ENCODE measurements at places on chromosomes 1 and 21.

DNA sequence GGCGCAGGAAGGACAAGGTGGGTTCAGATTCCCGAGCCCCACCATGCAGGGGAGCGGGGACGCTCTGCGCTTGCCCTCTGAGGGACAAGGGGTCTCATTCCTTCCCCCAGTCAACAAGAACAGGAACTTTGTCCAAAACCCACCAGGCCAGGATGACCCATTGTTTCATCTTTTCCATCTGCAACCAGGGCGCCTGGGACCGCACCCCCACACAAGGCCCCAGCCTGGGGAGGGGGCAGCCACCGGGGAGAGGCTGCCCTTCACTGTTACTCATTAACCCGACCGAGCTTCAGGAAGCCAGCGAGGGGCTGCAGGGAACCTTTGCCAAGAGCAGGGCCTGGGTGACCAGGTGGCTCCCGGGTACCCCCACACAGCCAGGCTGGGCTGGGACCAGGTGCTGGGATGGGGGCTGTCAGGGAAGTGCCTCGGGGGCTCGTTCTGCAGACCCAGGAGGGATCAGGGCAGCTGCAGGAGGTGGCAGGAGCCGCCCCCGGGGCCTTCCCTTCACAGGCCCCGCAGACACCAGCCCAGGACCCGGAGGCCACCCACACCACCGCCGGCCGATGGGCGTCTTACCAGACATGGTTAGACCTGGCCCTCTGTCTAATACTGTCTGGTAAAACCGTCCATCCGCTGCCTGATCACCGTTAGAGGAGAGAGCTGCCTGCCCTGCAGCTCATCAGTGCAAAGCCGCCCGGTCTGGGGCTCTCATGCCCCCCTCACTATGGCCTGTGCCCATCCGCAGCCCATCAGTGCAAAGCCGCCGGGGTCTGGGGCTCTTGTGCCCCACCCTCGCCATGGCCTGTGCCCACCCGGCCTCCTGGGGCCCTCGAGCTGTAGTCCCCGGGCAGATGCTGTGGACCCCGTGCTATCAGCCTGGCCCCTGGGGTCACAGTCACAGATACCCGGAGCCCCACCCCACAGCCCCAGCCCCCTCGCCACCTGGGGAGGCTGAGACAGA lies 4.9 kb upstream of the TTLL10 start:
- no peak overlapping the region for H3K4me3 ChIP-seq
- H3K36me3 ChIP-seq = no peaks in the 10 kb centered on the region
- peaks cover 5% of the 10 kb centered on the region for H3K27me3 ChIP-seq
- H3K4me1 ChIP-seq = peaks cover 42% of the 10 kb centered on the region
- H3K27ac ChIP-seq = no peak overlapping the region

DNA sequence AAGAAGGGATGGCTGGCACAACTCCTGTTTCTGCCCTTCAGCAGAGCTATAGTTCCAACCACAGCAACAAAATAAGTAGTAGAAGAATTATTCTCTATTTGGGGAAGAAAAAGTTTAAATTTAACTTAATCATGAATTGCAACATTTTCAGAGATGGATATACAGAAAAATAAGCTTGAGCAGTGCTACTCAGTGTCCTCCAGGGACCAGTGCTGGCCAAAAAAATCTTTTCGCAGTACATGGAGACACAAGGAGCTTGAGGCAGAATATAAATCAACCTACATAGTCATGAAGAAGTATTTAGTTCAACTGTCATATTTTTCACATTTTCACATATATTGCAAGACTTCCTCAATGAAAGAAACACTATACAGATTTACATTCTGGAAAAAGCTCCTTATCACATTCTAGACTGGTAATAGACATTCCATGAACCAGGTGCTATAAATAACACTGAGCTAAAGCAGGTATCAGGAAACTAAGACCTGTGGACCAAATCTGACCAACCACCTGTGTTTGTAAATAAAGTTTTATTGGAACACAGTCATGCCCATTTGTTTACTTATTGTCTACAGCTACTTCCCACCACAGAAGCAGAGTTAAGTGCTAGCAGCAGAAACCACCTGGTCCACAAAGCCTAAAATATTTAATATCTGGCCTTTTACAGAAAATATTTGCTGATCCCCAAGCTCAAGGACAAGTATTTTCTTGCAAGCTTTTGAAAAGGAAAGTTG lies 101.9 kb downstream of the RGS21 start:
- H3K27me3 ChIP-seq = no peaks in the 10 kb centered on the region
- H3K4me3 ChIP-seq = no peak overlapping the region
- no peaks in the 10 kb centered on the region for H3K4me1 ChIP-seq
- no peak for DNase-seq
- no peak overlapping the region for H3K27ac ChIP-seq
- no peaks in the 10 kb centered on the region for H3K36me3 ChIP-seq

DNA sequence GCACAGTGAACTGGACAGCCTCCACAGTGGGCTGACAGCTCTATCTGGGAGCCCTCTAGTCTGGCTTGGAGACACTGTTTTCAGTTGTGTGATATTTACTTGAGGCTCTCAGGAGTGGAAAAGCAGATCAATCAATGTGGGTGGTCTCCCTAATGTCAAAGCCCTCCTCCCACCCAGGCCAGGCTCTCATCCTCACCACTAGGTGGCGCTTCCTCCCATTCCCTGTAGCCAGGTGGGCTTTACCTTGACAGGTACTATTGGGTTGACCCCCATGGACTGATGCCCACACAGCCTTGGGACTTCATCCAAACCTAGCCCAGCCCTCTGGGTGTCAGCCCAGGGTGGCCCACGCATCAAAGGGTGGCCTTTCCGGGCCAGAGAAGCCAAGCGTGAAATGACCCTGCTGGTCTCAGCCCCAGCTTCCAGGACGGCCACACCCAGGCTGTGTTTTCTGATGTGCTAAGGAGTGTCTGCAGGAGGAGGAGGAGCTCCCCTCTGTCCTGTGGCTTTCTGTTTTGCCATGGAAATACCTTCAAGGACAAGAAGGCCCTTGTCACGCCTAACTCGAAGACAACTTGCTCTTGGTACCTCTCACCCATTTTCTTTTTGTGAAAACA lies 54.0 kb downstream of the CLIC6 start:
- no peak overlapping the region for H3K4me3 ChIP-seq
- H3K27ac ChIP-seq = no peak overlapping the region
- no peaks in the 10 kb centered on the region for H3K36me3 ChIP-seq
- DNase-seq = peak; percentile 12

- H3K4me3 ChIP-seq = no peak overlapping the region
- no peak overlapping the region for H3K27ac ChIP-seq
- peaks cover 18% of the 10 kb centered on the region for H3K36me3 ChIP-seq
- no peaks in the 10 kb centered on the region for H3K4me1 ChIP-seq
Observed at GRCh38 chr1:99994496-99994895, 24.7 kb downstream of the SLC35A3 start.

DNA sequence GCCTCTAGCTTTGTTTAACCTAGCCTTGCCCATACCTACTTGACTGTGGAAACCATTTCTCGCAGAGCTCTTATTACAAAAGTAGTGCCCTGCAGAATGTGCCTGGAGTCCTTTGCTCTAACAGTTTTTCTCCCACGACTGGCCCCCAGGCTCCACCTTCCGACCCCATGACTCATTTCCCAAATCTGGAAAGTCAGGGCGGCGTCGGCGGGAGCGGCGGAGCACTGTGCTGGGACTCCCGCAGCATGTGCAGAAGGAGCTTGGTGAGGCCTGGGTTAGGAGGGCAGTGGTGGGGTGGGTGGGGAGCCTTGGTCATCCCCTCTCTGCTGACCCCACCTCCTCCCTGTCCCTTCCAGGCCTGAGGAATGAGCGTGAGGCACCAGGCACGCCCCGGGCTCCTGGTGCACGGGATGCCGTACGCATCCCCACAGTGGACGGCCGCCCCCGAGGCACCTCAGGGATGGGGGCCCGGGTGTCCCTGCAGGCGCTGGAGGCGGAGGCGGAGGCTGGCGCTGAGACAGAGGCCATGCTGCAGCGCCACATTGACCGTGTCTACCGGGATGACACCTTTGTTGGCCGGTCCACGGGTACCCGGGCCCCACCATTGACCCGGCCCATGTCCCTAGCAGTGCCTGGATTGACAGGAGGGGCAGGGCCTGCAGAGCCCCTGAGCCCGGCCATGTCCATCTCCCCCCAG lies 47.5 kb downstream of the YARS1 start:
- DNase-seq = no peak
- no peaks in the 10 kb centered on the region for H3K36me3 ChIP-seq
- no peaks in the 10 kb centered on the region for H3K27me3 ChIP-seq

- no peak overlapping the region for H3K27ac ChIP-seq
- DNase-seq = no peak
- H3K4me3 ChIP-seq = peak overlapping the region; percentile 54
Observed at GRCh38 chr21:34201481-34201858, 128.1 kb downstream of the MRPS6 start.

DNA sequence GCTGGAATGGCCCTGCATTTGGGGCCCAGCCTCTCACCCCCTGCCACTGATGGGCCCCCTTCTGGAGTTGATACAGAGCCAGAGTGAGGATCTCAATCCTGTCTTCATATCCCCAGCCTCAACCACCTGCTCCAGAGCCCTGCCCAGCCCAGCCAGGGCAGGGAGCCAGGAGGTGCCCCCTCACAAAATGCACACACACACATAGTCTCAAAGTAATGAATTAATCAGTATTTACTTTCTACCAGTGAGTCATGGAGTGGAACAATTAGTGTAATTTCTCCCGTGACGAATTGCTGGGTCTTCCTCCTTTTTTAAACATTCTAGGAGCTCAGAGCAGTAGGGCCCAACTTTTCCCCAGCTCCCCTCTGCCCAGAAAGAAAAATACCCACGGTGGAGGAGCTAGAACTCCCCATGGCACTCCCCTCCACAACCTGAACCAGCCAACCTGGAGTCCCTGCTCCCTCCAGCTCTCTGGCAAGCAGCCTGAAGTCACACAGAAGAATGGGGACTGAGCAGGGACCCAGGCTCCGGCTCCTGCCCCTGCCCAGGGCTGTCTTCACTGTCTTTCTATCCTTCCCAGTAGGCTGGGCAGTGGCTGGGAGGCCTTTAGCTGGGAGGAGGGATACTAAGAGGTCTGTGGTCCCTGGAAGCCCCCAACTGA lies 29.3 kb downstream of the SDC3 start:
- H3K36me3 ChIP-seq = no peaks in the 10 kb centered on the region
- DNase-seq = no peak
- H3K27me3 ChIP-seq = peaks cover 12% of the 10 kb centered on the region
